Vagina (tissue), 2 donors: ENCODE measurements at places on chromosomes 5 and 9.

GRCh38 chr5:103472830-103473229 lies 89.8 kb downstream of the NUDT12 start:
- H3K4me1 ChIP-seq: no peaks in the 10 kb centered on the region
- no peak overlapping the region for H3K27ac ChIP-seq
- DNase-seq: no peak
- H3K27me3 ChIP-seq: no peaks in the 10 kb centered on the region

GRCh38 chr5:173317091-173317730 lies 11.0 kb downstream of the STC2 start:
- no peak overlapping the region for H3K4me3 ChIP-seq
- no peak overlapping the region for H3K27ac ChIP-seq
- H3K4me1 ChIP-seq: peaks cover 40% of the 10 kb centered on the region
- H3K36me3 ChIP-seq: no peaks in the 10 kb centered on the region
- H3K27me3 ChIP-seq: no peaks in the 10 kb centered on the region

GRCh38 chr5:122434205-122434970 lies 122.4 kb downstream of the SNCAIP start:
- no peaks in the 10 kb centered on the region for H3K27me3 ChIP-seq
- H3K27ac ChIP-seq: no peak overlapping the region

GRCh38 chr5:136781464-136781863 lies 416.1 kb upstream of the TRPC7 start:
- DNase-seq: no peak
- H3K4me3 ChIP-seq: no peak overlapping the region
- no peak overlapping the region for H3K27ac ChIP-seq
- no peaks in the 10 kb centered on the region for H3K27me3 ChIP-seq

- DNase-seq: no peak
- no peak overlapping the region for H3K4me3 ChIP-seq
- H3K27ac ChIP-seq: no peak overlapping the region
- no peaks in the 10 kb centered on the region for H3K27me3 ChIP-seq
- no peaks in the 10 kb centered on the region for H3K36me3 ChIP-seq
- H3K4me1 ChIP-seq: no peaks in the 10 kb centered on the region
Observed at GRCh38 chr9:109411069-109411761, 86.9 kb downstream of the PTPN3 start.

DNA sequence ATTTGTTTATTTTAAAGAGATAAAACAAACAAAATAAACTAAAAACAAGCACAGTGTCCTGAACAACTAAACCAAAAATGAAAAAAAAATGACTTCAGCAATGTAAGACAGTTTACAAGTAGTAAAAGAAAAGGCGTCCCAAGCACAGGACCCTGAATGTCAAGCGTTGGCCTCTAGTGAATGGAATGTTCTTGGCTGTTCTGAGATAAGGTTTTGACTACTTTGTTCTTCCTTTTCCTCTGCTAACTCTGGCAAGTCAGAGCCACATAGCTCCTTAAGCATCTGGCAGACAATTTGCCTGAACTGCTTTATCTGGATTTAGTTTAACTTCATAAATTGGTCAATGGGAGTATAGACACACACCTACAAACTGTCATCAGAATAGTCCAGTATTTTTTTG lies 655.2 kb downstream of the ANXA1 start:
- no peaks in the 10 kb centered on the region for H3K4me1 ChIP-seq
- no peak overlapping the region for H3K4me3 ChIP-seq
- H3K27ac ChIP-seq: no peak overlapping the region
- H3K27me3 ChIP-seq: no peaks in the 10 kb centered on the region
- no peaks in the 10 kb centered on the region for H3K36me3 ChIP-seq

GRCh38 chr5:96259151-96259772 lies 173.8 kb downstream of the PCSK1 start:
- H3K27ac ChIP-seq: no peak overlapping the region
- peaks cover 16% of the 10 kb centered on the region for H3K4me1 ChIP-seq

DNA sequence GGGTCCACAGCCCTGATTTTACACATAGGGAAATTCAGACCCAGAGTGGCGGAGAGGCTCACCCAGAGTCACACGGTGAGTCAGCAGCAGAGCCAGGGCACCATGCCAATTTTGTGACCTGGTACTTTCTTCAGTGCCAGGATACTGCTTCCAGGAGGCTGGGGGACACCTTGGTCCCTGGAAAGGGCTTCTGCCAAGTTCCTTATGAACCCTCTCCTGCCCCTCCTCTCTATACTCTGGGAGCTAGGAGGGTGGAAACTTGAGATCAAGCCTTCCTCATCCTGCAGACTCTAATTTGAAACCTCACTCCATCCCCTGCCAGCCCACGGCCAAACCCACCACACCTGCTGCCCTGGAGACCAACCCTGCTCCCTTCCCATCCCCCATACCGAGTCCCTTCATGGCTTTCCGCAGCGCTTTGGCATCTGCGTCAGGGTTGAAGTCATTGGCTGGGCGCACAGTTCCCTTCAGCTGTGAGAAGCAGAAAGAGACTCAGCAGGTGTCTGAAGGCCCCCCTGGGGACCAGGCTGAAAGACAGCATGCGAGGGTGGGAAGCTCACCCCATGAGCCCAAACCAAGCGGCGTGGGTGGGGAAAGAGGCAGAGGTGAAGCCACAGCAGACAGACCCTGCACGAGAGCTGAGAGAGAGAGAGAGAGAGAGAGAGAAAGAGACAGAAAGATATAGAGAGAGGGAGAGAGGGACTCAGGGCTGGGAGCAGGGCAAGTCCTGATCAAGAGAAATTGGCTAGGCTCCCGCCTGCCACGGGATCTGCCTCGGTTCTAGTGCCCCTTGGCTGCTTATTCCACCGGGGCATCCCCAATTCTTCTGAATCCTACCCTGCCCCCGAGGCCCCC lies 33.5 kb downstream of the ANXA6 start:
- H3K36me3 ChIP-seq: no peaks in the 10 kb centered on the region
- no peaks in the 10 kb centered on the region for H3K4me1 ChIP-seq
- H3K27ac ChIP-seq: no peak overlapping the region

DNA sequence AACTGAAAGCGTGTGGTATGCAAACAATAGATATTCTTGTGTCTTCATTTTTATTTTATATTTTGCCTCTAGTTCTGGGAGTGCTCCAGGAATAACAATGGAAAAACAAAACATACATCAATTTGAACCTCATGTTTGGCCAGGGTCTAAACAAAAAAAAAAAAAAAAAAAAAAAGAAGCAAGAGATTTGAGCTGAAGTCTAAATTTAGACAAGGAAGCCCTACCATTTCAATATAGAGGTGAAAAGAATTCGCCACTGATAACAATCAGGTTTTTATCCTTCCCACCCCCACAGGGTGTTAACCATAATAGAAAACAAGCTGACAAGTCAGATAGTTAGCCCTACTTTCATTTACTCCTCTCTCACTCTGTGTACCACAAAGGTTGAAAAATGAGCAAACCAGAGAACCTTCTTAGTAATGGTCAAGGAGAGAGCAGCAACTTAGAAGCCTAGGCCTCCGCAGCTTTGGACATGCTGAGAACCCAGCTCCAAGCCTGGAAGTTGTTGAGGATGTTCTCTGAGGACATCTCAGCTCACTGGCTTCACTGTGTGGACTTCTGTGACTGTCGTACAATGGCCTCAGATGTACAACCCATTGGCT lies 118.2 kb upstream of the HMHB1 start:
- no peak overlapping the region for H3K4me3 ChIP-seq
- no peaks in the 10 kb centered on the region for H3K36me3 ChIP-seq
- no peaks in the 10 kb centered on the region for H3K4me1 ChIP-seq
- no peaks in the 10 kb centered on the region for H3K27me3 ChIP-seq
- no peak for DNase-seq

GRCh38 chr9:19397845-19398244 lies 11.0 kb upstream of the ACER2 start:
- no peak overlapping the region for H3K27ac ChIP-seq
- H3K4me3 ChIP-seq: no peak overlapping the region
- no peak for DNase-seq
- H3K27me3 ChIP-seq: no peaks in the 10 kb centered on the region
- H3K4me1 ChIP-seq: no peaks in the 10 kb centered on the region
- H3K36me3 ChIP-seq: no peaks in the 10 kb centered on the region

DNA sequence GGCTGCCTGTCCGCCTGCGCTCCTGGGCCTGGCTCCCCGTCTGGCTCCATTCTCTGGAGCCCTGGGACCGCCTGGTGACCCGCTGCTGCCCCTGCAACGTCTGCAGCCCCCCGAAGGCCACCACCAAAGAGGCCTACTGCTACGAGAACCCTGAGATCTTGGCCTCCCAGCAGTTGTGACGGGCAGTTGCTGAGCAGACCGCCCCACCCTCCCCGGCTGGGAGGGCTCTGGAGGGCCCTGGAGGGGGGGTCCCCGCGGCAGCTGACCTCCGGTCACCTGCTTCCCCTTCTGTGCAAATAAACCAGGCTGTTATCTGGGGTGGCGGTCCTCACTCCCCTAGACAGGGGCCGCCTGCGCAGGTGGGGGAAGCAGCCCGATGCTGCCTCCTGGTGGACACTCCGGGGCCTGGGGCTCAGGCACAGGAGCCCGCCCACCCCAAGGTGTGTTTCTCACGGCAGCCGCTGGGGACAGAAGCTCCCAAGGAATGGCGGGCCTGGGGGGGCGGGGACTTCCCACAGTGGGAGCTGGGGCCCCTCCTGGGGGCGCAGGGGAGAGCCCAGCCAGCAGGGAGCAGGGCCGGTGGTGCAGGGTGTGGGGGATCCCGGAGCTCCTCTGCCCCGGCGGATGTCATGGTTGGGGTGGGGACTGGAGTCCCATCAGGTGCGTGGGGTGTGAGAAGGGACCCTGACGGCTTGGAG lies 4.7 kb upstream of the TUBB4B start:
- H3K4me1 ChIP-seq: peaks cover 41% of the 10 kb centered on the region
- H3K4me3 ChIP-seq: peak overlapping the region; percentile 5
- no peak overlapping the region for H3K27ac ChIP-seq
- no peak for DNase-seq
- peaks cover 4% of the 10 kb centered on the region for H3K27me3 ChIP-seq
- no peaks in the 10 kb centered on the region for H3K36me3 ChIP-seq

GRCh38 chr5:177089127-177089526 lies 2.4 kb downstream of the FGFR4 start:
- no peak for DNase-seq
- peaks cover 42% of the 10 kb centered on the region for H3K4me1 ChIP-seq
- H3K27ac ChIP-seq: peak overlapping the region; percentile 33
- H3K36me3 ChIP-seq: no peaks in the 10 kb centered on the region
- no peaks in the 10 kb centered on the region for H3K27me3 ChIP-seq

GRCh38 chr5:174354571-174354970 lies 309.1 kb downstream of the NSG2 start:
- no peaks in the 10 kb centered on the region for H3K27me3 ChIP-seq
- H3K36me3 ChIP-seq: no peaks in the 10 kb centered on the region
- no peak overlapping the region for H3K27ac ChIP-seq
- DNase-seq: no peak

- no peak for DNase-seq
- no peak overlapping the region for H3K4me3 ChIP-seq
- H3K36me3 ChIP-seq: no peaks in the 10 kb centered on the region
- no peaks in the 10 kb centered on the region for H3K27me3 ChIP-seq
- H3K27ac ChIP-seq: no peak overlapping the region
Observed at GRCh38 chr5:155504606-155505005, 491.1 kb downstream of the KIF4B start.

GRCh38 chr5:132264546-132265335 lies 7.2 kb downstream of the PDLIM4 start:
- peaks cover 85% of the 10 kb centered on the region for H3K4me1 ChIP-seq
- no peak overlapping the region for H3K4me3 ChIP-seq
- no peaks in the 10 kb centered on the region for H3K27me3 ChIP-seq
- peak overlapping the region; percentile 77 for H3K27ac ChIP-seq
- peak; percentile 82 for DNase-seq

GRCh38 chr5:83026516-83026915 lies 50.7 kb downstream of the TMEM167A start:
- DNase-seq: no peak
- H3K4me3 ChIP-seq: no peak overlapping the region
- no peaks in the 10 kb centered on the region for H3K27me3 ChIP-seq
- no peaks in the 10 kb centered on the region for H3K4me1 ChIP-seq

- DNase-seq: no peak
- H3K36me3 ChIP-seq: no peaks in the 10 kb centered on the region
- peaks cover 10% of the 10 kb centered on the region for H3K4me1 ChIP-seq
Observed at GRCh38 chr5:81969226-81969625, 2.6 kb upstream of the ATG10 start.

GRCh38 chr5:67695369-67695768 lies 498.8 kb upstream of the CD180 start:
- peaks cover 29% of the 10 kb centered on the region for H3K4me1 ChIP-seq
- no peak for DNase-seq
- no peaks in the 10 kb centered on the region for H3K27me3 ChIP-seq
- no peak overlapping the region for H3K4me3 ChIP-seq
- H3K36me3 ChIP-seq: no peaks in the 10 kb centered on the region

GRCh38 chr5:56278335-56278753 lies 45.2 kb upstream of the ANKRD55 start:
- H3K4me3 ChIP-seq: no peak overlapping the region
- H3K36me3 ChIP-seq: no peaks in the 10 kb centered on the region
- H3K27ac ChIP-seq: no peak overlapping the region
- no peaks in the 10 kb centered on the region for H3K4me1 ChIP-seq
- DNase-seq: peak; percentile 72

GRCh38 chr5:41903382-41903891 lies 707 bp upstream of the RIMOC1 start:
- peak overlapping the region; percentile 75 for H3K4me3 ChIP-seq
- no peaks in the 10 kb centered on the region for H3K27me3 ChIP-seq
- peak overlapping the region; percentile 74 for H3K27ac ChIP-seq
- DNase-seq: no peak
- peaks cover 3% of the 10 kb centered on the region for H3K36me3 ChIP-seq

DNA sequence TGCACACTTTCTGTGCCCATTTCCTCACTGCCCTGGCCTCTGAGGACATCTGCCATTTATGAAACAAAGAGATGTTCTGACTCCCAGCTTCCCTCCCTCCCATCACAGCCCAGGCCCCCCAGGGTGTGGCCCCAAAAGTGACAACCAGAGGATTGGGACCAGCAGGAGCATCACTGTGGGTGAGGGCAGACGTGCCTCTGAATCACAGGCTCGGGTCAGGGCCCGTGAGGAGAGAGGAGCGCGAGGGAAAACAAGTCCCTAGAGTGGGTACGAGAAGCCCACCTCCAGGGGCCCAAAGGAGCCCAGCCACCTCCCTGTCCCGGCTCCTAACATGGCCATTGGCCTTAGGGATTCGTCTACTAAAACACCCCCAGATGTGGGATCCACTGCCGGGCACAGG lies 138.0 kb upstream of the FSTL4 start:
- DNase-seq: peak; percentile 88
- H3K36me3 ChIP-seq: no peaks in the 10 kb centered on the region
- no peak overlapping the region for H3K4me3 ChIP-seq
- H3K4me1 ChIP-seq: no peaks in the 10 kb centered on the region

DNA sequence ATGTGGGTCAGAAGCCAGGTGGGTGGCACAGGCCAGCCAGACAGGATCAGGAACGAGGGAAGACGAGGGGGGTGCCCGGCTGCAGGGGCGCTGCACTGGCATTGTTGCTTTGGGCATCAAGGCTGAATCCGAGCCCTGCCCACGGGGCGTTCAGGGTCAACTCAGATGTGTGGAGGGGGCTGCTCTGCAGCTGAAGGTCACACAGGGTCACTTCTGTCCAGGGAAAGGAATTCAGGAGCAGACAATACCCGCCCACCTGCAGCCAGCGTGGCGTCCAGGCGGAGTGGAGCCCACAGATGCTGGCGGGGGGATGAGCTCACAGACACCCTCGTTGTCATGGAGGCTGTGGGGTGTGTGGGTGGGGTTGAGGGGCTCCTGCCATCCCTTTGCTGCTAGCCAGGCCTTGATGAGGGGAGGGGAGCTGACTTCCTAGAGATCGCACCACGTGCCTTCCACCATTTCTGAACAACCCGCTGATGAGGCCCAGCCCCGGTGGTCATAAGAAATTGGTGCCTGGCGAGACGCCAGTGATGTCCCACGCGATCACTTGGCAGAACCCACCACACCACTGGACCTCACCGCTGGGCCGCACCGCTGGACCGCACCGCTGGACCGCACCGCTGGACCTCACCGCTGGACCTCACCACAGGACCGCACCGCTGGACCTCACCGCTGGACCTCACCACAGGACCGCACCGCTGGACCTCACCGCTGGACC lies 31.2 kb downstream of the MRPL36 start:
- no peak overlapping the region for H3K27ac ChIP-seq
- H3K4me1 ChIP-seq: no peaks in the 10 kb centered on the region
